ENCODE measurements at places on chromosomes 6 and 20. TPM values are rescaled to one million over a fixed set of nuclear protein-coding genes. Genes with fewer than 3 reads are reported as not detected.

GRCh38 chr6:144659202-144660182 lies 374.4 kb downstream of the UTRN start:
- no peak for DNase-seq

GRCh38 chr20:59804871-59805665 lies 128.4 kb downstream of the SYCP2 start:
- peak; percentile 5 for DNase-seq

GRCh38 chr6:157019115-157019641 lies 242.0 kb downstream of the ARID1B start:
- DNase-seq: no peak

- peak; percentile 67 for DNase-seq
Measured at GRCh38 chr20:54065601-54066038, 4.8 kb downstream of the BCAS1 start.

- DNase-seq: no peak
Measured at GRCh38 chr20:61833807-61834610, 231.7 kb downstream of the TAF4 start.

DNA sequence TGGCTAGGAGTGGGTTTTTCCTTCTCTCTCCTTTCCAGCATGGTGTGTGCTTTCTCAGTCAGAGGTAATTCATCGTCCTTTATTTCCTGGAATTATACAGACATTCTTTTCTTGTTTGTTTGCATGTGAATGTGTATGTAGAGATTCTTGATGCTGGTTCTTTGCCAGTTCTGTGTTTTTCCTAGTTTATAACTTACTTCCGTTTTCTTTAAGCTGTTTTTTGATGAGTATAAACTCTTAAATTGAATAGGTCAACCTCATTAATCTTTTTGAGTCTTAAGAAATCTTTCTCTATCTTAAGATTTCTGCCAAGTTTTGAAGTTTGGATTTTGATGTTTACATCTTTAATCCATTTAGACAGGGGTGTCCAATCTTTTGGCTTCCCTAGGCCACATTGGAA lies 38.7 kb downstream of the IGF2R start:
- no peak for DNase-seq

DNA sequence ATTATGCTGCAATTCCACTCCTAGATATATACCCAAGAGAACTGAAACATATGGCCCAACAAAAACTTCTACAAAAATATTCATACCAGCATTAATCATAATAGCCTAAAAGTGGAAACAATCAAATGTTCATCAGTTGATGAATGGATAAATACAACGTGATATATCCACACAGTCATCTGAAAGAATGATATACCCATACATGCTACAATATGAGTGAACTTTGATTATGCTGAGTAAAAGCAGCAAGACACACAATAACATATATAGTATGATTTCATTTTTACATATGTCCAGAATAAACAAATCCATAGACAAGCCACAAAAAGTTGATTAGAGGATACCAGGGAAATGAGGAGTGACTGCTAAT lies 30.7 kb downstream of the CDK19 start:
- no peak for DNase-seq

DNA sequence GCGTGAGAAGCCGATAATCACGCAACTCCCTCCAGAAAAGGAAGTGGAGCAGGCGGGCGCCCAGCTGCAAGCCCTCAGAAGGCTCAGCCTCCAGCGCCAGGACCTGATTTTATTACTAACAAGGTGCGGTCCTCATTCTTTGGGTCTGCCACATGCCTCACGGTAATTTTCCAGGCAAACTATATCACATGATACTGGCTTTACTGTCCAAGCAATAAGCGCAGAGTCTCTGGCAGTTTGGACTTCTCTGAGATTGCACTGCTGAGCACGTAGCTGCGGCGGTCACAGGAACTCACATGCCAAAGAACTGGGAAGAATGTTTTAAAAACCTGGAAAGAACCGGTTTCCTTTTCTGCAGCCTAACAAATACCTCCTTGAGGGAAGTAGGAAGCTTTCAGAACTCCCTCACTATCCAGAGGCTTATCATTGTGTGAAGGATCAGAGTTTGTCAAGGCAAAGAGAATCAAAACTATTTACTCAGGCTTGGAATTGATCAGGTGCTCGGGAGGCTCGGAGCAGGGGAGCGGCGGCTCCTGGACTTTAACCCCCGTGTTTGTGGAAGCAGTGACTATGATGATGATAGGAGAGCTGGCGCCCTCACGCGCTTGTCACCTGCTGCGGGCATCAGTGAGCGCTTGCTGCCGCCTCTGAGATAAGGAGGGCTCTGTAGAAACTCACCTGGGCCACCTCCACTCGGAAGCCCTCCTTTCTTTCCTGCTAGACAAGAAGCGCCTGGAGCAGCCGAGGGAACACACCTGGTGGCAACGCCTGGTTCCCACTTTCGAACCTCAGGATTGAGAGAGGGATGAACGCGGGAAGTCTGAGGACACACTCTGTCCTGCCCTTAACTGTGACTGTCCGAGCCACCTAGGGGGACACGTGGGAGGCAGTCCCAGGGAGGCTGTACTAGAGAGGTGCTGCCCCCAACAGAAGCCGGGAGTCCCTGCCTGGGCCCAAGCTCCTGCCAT lies 27.2 kb upstream of the SYNJ2 start:
- peak; percentile 94 for DNase-seq

The FLRT3 gene
- 19.2 TPM for total RNA-seq

The HS3ST5 gene
- not detected for total RNA-seq

The ELMO2 gene
- total RNA-seq: 22.3 TPM

The ALDH5A1 gene
- 1.3 TPM for total RNA-seq

The ABHD16B gene
- not detected for total RNA-seq

The PHF10 gene
- 115 TPM for total RNA-seq

The CYP24A1 gene
- not detected for total RNA-seq

The WFDC5 gene
- not detected for total RNA-seq
